ENCODE measurements at places on chromosomes 2 and 18.

DNA sequence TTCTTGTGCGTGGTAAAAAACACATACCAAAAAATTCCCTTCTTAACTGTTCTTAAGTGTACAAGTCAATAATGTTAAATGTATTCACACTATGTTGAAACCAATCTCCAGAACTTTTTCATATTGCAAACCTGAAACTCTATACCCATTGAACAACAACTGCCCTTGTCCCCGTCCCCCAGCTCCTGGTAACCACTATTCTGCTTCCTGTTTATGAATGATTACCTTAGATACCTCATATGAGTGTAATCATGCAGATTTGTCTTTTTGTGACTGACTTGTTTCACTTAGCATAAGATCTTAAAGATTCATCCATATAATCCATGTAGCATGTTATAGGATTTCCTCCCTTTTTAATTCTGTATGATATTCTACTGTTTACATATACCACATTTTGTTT is 59.9 kb downstream of the NAT8 start:
- no peak for DNase-seq

- no peak for DNase-seq
These were observed 2.3 kb upstream of the ALPP start for GRCh38 chr2:232376260-232376659.

DNA sequence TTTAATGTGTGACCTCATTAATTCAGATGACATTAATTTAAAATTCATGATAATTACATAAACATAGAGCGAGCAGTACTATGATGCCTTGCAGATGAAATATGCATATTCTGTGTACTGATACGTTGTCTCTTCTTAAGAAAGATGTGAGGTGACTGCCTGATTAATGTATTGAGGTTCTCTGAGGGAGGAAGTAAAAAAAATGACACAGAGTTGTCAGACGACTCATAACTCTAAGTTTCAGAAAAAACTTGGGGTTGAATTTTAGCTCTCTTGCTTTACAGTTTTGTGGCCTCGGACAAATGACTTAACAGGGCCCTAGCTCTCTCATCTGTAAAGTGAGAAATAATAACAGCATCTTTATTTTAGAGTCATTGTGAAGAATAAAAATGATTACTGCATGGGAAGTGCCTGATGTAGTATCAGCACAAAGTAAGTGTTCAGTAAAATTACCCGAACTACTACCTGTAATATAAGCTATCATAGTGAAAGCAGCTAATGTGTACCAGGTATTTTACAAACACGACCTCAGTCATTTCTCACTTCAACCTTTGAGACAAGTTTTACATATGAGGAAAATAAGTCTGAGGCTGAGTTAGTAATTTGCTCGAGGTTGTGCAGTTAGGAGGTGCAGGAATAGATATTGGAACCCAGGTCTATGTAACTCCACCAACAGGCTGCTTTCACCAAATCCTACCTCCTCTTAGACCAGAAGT is 65.3 kb downstream of the ALK start:
- no peak for DNase-seq

- no peak for DNase-seq
These were observed 234.0 kb downstream of the ZNF407 start for GRCh38 chr18:74831571-74832250.

DNA sequence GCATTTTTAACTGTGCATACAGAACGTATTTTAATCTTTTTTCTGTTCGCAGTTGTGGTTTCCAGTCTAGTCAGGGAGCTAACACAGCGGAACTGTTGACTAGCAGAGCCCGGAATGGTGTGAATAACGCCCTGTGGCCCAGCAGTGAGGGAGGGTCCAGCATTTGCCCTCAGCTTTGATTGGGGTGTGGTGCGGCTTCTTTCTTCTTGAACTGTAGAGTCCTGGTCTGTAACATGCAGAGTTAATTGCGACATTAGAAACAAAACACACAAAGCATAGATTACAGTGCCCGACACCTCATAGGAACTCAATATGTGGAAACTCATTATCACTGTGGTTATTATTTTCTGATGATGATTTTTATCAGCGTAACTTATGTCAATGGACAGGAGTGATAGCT is 253.6 kb downstream of the SOX11 start:
- no peak for DNase-seq

- DNase-seq, result no peak
These were observed 8.8 kb upstream of the PRLH start for GRCh38 chr2:237557633-237558015.

GRCh38 chr18:69400976-69401225 is 213 bp downstream of the DOK6 start:
- peak; percentile 30 for DNase-seq

DNA sequence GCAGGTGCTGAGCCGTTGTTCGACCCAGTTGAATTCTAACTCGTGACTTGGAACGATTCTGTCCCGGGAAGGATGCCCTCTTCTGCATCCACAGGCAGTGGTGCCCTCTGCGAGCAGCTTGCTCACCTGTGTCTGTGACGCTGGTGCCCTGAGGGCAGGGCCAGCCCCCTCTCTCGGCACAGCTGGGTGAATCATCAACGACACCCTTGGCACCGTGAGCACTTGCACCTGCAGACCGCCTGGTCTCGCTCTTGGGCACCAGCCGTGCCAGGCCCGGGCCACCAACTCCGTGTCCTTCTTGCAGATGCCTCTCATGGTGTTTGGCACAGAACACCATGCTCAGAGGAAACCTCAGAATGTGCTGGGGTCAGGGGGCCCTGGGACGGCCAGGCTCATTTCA is 75.0 kb downstream of the SLC66A2 start:
- no peak for DNase-seq

DNA sequence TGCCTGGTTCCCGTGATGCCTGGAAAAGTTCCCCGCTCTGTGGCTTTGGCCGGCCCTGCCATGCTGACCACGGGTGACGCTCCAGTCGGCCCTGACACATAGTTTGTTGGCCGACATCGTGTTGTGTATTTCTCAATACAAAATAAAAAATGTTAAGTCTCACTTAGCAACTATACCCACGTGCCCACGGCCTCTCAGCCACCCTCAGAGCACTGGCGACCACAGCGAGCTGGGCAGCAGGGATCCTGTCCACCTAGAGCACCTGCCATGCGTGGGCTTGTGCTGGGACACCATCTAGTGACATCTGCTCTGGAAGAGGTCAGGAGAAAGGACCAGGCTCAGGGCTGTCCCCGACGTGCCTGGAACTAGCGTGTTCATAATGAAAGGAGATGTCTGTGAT is 261.7 kb downstream of the HDAC4 start:
- no peak for DNase-seq

- DNase-seq, result no peak
These were observed 15.8 kb downstream of the DGKD start for GRCh38 chr2:233369897-233370685.

DNA sequence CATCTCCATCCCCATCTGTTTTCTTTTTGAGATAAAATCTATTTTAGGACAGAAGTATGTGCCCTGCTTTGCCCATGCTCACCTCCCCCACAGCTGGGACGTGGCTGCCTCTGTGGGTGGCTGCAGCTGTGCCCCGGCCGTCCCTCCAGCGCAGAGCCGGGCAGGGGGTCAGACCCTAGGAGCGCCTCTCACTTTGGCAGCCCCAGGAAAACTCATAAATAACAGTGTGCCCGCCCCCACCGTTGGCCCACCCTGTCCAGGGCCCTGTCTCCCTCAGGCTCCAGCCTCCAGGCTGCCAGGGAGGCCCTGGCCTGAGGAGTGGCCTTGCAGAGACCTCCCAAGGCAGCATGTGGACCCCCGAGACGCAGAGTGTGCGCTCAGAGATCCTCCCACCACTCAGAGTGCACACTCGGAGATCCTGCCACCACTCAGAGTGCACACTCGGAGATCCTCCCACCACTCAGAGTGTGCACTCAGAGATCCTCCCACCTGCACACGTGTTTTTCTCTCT is 178.1 kb downstream of the TWIST2 start:
- no peak for DNase-seq

GRCh38 chr18:54035927-54036326 is 188.5 kb downstream of the MBD2 start:
- DNase-seq, result no peak

DNA sequence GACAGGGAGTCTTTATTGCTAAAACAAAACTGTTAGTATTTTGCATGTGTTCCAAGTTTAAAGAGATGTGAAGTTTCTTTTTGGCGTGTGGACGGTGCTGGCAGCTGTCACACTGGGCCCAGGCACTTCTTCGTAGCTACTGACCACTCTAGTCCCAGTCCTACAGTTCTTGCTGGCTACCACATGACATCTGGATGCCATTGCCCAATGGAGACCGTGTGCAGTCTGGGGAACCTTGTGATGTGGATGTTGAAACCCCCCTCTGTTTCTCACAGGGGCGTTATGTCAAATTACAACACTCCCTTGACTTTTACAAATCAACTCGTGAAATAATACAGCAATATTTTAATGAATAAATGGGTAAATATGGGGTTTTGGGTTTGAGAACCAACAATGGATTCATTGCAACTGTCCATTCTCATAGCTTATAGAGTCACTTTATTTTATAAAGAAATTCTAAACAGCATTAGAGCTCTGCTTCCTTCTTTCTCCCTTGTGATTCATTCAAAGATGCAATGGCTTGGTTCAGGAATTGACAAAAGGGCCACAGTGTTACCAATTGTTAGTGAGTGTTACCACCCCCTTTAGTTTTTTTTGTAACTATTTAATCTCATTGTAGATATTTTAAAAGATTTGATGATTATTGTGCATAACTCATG is 1.2 kb downstream of the GPD2 start:
- DNase-seq, result no peak

- no peak for DNase-seq
These were observed 1.5 kb upstream of the PTPN2 start for GRCh38 chr18:12885500-12885899.

GRCh38 chr2:237205043-237205541 is 119.4 kb downstream of the COPS8 start:
- no peak for DNase-seq

GRCh38 chr2:134819334-134819733 is 19.1 kb upstream of the ACMSD start:
- no peak for DNase-seq

GRCh38 chr2:216694082-216694825 is 1.1 kb downstream of the IGFBP5 start:
- DNase-seq, result peak; percentile 26

GRCh38 chr2:54432251-54433015 is 23.7 kb upstream of the SPTBN1 start:
- no peak for DNase-seq

DNA sequence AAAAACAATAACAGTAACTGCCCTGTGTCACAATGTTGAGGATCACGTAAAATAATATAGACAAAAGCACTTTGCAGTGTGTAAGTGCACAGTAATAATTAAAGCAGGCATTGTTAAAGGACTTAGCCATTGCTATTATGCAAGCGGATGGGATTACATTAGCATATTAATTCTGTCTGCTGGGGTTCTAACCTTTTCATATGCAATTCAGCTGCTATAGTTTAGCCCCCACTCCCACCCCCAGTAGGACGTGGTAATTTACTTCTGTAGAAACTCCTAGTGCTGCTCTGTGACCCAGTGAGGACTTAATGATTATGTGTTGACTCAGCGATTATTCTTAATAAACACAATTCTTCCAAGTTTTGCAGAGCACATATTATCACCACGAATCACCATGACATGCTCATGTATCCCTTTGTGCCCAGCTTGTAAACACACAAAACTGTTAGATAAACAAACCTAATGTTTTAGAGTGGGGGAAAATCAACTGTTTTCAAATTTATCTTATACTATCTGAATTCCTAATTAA is 5.1 kb upstream of the ADAM23 start:
- no peak for DNase-seq

GRCh38 chr2:170248574-170249393 is 70.8 kb downstream of the MYO3B start:
- DNase-seq, result no peak

GRCh38 chr2:220847589-220847988 is 724.5 kb downstream of the EPHA4 start:
- no peak for DNase-seq

DNA sequence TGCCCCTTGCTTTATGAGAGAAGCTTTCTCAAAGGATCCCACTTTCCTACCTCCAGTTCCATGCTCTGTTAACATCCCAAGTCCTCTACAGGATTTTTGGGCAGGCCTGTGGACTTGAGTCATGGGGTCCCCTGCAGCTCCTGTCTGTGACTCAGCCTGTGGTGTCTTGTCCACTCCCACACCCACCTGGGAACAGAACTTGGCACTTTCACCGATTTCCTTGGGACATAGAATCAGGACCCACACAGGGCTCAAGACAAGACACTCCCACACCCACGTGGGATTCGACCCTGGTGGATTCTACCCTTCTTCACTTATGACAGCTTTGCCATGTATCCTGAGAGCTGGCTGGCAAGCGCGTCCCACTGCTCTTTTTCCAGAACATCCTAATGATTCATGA is 30.7 kb upstream of the HDAC4 start:
- no peak for DNase-seq
